Bone marrow (tissue), 2 donors: ENCODE measurements at places on chromosomes 4 and X.

GRCh38 chrX:55919367-55920221 lies 202.0 kb downstream of the RRAGB start:
- DNase-seq, result no peak

DNA sequence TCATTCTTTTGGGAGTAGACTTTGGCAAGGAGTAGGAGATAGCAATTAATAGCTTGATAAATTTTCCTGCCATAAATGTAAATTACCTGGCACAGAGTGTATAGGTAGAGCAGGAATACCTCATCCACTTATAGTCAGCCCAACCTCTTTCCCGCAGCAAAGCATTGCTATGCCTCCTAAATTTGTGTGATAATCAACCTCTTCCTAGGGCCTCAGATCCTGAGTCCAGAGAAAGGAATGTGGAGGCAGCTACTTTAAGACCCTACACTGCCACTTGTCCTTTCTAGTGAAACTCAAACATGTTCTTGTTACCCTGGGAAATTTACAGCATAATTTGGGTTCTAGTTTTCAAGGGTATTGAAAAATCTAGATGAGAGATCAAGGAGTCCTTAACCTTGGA lies 919.0 kb downstream of the RAPGEF2 start:
- no peak for DNase-seq

DNA sequence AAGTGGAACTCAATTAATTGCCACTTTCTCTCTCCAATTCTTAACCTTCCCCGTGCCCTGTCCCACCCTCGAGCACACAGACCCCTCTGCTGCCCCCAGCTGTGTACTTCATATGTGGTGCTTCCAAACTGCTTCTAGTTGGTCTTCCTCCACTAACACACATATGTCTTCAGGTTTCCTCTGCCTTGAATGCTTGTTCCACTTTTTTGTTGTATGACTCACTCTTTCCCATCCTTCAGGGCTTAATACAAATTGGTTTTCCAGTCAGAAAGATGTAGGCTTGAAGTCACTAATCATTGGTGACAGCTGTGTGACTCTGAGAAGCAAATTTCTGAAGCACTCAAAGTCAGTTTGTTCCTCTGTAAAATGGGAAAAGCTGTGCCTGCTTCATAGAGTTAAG lies 30.6 kb downstream of the TRIM2 start:
- peak; percentile 19 for DNase-seq

- DNase-seq, result no peak
These were observed 8.2 kb downstream of the SH3TC1 start for GRCh38 chr4:8207314-8207713.

DNA sequence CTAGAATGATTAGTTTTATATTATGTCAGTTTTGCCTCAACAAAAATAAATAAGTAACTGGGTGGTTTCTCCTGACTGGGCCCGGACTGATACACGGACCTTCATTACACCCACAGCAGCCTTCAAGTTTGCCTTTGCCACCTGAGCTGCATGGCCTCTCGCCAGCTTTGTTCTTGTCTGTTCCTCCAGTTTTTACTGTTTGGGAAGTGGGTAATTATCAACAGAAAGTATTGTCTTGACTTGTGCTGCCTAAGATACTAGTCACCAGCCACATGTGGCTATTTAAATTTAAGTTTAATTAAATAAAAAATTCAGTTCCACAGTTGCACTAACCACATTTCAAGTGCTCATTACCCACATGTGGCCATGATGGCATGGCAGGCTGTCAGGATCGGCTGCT lies 74.7 kb upstream of the INTU start:
- no peak for DNase-seq
